Stimulated activated CD4-positive, alpha-beta T cell treated with anti-CD3 and anti-CD28 coated beads, Interleukin-1b, Interleukin-23, amount 100 ng/mL, for 4 hours (primary cell): ENCODE measurements at places on chromosomes 11 and 22.

GRCh38 chr22:44667829-44668189, 34.2 kb upstream of the PRR5 start:
- DNase-seq = no peak

- DNase-seq = peak; percentile 54
Observed at GRCh38 chr11:75280227-75280701, 39.7 kb downstream of the TPBGL start.

DNA sequence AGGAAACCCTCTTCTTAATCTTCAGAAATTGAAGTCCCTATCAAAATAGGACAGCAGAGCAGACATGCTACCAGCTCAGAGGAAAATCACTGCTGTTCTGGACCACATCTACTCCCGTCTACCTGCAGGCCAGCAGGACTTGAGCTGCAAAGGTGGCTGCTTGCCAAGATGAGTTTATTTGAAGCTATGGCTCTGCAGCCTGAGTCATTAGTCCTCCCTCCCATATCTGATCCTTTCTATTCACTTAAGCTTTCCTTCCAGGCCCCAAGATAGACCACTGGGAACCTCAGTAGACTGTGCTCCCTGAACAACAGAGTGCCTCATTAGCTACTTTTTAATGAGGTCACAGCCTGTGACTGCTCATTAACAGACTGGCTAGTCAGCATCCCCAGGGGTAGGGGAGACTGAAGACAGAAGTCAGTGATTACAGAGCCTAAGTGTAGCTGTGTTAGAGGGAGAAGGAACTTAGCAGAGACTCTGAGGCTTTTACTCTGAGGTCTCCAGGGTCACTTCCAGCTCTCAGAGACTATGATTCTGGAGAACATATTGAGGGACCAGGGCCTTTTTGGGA, 6.8 kb upstream of the OR10A2 start:
- no peak for DNase-seq

GRCh38 chr22:48142388-48142787, 1379.9 kb downstream of the TBC1D22A start:
- no peak for DNase-seq

DNA sequence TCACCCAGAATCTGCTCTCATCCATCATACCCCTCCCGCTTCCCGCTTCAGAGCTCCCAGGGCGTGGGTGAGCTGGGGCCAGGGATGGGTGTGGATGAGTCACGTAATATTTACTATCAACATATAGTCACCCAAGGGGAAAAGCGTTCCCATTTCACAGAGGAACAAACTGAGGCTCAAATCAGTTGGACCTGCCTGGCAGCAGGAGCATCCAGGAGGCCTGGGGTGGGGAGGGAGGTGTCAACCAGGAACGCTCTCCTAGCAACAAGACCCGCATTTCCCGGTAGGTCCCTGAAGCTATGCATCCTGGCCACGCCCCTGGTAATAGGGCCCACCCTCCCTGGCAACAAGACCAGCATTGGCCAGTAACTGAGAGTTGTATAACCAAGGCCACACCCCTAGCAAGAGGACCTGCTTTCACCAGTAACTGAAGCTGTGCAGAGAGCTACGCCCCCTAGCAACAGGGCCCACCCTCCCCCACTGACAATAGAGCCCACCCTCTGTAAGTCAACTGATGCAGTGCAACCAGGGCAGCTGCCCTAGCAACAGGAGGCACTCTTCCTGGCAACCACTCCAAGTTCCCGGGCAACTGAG, 32.7 kb upstream of the TXNRD2 start:
- no peak for DNase-seq

DNA sequence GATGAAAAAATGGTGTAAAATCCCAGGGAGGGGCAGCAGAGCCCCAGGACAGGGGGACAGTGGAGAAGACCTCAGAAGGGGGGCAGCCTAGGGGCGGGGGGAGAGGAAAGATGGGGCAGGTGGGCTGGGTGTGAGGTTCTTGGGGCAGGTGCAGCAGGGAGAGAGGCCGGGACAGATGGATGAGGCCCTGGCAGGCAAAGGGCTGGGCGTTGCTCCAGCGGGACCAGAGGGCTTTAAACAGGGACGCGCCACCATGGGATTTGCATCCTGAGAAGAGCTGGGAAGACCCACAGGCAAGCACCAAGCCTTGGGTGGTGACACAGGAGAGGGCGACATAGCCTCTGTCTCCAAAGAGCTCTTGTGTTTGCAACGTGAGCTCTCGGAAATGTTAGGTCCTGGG, 1342.8 kb downstream of the TBC1D22A start:
- no peak for DNase-seq

DNA sequence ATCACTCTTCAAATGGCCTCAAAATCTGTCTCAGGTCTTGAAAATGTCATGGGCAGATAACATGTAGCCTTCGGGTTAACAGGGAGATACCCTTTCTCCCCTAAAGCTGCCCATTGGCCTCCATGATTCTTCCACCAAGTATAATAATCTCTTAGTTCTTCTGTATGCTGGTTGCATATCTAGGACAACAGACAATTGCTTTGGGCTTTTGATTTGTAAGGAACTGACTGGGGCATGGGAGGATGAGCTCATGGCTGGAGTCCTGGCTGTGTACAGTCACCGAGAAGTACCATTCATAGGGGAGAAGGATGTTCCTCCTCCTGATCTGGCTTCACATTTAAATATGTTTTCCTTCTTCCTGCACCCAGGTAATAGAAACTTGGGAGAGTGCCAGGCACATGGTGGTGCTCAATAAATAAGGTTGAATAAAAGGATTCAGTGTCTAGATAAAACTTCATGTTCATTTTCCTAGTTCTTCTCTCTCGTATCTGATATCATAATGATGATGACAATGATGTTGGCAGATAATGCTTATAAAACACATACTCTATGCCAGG, 2.8 kb upstream of the AMPD3 start:
- no peak for DNase-seq

DNA sequence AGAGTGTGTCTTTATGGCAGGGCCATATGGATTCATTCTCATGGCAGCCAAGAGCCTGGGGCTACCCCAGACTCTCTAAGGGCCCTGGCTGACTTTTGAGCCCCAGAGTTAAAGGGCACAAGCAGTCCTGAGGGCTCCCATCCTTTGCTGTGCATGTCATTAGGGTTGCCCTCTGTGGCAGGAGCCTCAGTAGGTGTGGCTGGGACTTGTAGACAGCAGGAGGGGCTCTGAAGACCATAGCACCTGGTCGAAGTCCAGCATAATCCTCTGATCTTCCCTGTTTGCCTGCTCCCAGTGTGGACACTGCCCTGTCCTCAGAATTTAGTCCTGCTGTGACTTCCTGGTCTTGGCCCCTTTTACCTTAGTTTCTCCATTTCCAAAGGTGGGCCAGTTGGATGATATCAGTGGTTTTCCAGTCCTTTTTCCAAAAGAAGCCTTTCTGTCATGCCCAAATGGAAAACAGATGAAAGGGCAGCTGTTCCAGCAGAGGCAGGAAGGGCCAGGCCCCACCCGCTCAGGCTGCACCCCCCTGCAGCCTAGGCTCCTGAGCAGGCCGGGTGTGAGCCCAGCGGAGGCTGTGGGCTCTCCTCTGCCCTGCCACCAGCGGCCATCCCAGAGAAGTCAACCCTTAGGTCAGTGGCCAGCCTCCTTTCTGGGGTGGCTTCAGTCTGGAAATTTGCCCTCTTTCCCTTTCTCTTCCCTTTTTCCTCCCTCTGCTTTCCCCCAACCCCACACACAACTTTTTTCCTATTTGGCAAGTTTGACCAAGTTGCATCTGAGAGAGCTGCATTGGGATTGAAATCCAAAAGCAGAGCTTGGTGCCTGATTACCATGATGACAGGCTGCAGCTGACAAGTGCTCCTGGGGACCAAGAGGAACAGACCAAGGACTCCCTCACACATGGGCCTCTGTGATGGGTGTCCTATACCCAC, 32.8 kb upstream of the SUSD2 start:
- no peak for DNase-seq

DNA sequence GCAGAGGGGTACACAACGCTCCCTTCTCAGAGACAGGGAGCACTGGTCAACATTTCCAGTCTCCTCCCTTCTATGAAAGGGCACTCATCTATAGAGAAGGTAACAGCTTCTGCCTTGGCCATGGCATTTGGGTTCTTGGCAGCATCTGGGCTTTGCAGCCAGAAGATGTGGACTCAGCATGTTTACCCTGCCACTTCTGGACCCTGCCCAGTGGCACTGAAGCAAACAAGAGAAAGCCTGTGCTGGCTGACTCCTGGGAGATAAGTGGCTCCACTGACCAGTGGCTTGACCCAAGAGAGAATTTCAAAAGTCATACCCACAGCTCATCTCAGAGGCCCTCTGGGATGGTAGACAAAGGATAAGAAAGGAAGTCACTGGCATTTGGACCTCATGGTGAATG, 8.0 kb downstream of the CSNK2A3 start:
- DNase-seq = no peak

DNA sequence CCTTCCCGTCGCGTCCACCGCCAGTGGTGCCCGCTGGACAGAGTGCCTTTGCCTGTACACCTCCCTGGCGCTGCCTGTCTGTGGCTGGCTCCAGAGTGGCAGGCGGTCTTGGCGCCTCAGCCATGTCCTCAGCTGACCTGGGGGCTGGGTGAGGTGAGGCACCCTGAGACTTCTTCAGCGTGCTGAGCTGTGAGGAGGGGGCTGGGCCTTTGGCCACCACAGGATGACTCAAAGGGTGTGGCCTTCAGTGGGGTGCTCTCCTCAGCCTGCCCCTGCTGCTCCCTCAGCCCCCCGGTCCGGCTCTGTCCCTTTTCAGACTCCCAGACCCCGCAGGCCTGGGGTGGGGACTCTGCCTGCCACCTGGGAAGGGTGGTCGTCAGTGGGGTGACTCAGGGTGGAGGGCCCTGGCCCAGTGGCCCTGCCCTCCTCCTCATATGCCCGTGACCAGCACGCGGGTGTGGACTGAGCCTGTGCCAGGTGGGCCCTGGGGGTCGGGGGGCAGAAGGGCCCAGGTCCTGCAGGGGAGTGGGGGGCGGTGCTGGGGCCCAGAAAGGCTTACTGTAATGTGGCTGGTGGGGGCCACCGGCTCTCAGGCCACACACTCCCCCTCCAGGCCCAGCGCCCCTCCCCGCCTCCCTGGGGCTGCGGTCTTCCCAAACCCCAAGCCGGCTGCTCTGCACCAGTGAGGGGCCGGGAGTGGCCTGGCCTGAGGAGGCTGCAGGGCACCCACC, 15.9 kb downstream of the CRELD2 start:
- DNase-seq = no peak

- DNase-seq = no peak
Observed at GRCh38 chr11:130760515-130761125, 155.7 kb downstream of the SNX19 start.

- no peak for DNase-seq
Observed at GRCh38 chr22:24076091-24076867, 65.2 kb downstream of the CABIN1 start.

- DNase-seq = no peak
Observed at GRCh38 chr22:41479671-41480396, 10.9 kb downstream of the ACO2 start.
